Mammary microvascular endothelial cell (primary cell): ENCODE measurements at places on chromosomes 2 and 18. TPM values are rescaled to one million over a fixed set of nuclear protein-coding genes. Genes with fewer than 3 reads are reported as not detected.

The SH3RF3 gene
- 18.1 and 19.1 TPM in 2 replicates for total RNA-seq

The ABHD1 gene
- total RNA-seq: not detected in 2 replicates

The FZD7 gene
- total RNA-seq: 0.27 TPM in 1 of 2 replicates, not detected in the other

The CD207 gene
- not detected in 2 replicates for total RNA-seq

The CCDC68 gene
- 5.3 and 5.9 TPM in 2 replicates for total RNA-seq

The TMEM198 gene
- total RNA-seq: not detected in 2 replicates

The STAT4 gene
- total RNA-seq: 0.27 TPM in 1 of 2 replicates, not detected in the other

The CYB5A gene
- 102 and 105 TPM in 2 replicates for total RNA-seq

The NAB1 gene
- 16.4 and 18.5 TPM in 2 replicates for total RNA-seq

The STEAP3 gene
- total RNA-seq: 21.6 and 27.2 TPM in 2 replicates

The NPHP1 gene
- total RNA-seq: 2.5 and 5.7 TPM in 2 replicates

The ZAP70 gene
- total RNA-seq: 0.53 TPM in 1 of 2 replicates, not detected in the other

The ADNP2 gene
- total RNA-seq: 12.2 and 12.8 TPM in 2 replicates

The LYPD6B gene
- total RNA-seq: not detected in 2 replicates

The VWC2L gene
- total RNA-seq: not detected in 2 replicates

The EHBP1 gene
- 17.4 and 17.6 TPM in 2 replicates for total RNA-seq

The CHN1 gene
- 17.4 and 25.6 TPM in 2 replicates for total RNA-seq

The SERPINB10 gene
- total RNA-seq: 3.4 TPM in 1 of 2 replicates, not detected in the other

The LTBP1 gene
- 27.4 and 27.5 TPM in 2 replicates for total RNA-seq
